IMR-90 (cell line): ENCODE measurements at places on chromosomes 16 and 17. TPM values are rescaled to one million over a fixed set of nuclear protein-coding genes. Genes with fewer than 3 reads are reported as not detected.

DNA sequence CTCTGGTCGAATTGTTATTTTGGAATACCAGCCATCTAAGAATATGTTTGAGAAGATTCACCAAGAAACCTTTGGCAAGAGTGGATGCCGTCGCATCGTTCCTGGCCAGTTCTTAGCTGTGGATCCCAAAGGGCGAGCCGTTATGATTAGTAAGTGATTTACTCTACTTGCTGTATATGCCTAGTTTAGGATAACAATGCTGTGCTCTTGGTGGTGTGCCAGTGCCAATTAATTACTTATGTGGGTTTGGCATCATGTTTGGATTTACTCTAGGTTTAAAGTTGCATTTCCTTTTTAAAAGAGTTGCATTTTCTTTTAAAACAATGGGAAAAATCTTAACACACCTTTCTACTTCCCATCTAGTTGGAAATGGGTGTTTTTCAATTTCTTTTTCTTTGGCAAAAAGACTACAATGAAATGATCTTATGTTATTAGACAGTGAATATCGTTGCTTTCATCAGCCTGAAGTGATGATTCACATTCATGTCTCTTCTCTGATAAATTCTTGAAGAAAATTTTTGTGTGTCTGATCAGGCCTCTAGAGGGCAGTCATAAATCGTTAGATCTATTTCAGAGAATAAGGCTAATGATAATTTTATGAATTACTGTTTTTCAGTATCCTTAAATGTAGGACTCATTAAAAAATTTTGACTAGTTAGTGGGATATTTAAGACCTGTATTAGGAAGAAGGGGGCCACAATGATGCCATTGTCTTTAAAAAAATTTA, 5.6 kb downstream of the SF3B3 start:
- peak; percentile 79 for DNase-seq

DNA sequence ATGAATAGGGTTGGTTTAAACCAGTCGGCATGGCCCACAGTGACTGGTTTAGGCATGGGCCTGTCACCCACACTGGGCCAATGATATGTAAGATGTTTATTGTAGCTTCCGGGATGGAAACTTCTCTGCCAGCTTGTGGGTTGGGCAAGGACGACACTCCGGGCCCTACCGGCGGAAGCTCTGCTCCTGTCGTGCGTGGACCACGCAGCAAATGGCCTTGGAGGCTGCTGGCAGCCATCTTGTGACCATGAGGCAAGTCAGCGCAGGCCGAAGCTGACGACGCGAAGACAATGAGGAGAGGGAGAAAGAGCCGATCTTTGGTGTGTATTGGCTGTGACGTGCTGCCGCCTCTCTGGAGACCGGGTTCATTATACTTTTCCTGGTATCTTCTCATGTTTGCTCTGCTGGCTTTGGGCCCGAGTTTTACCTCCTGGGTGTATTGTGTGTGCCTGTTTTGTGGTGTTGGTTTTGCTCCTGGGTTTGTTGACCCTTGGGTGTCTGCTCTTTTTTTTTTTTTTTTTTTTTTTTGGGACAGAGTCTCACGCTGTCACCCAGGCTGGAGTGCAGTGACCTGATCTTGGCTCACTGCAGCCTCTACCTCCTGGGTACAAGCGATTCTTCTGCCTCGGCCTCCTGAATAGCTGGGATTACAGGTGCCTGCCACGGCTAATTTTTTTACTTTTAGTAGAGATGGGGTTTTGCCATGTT, 15.4 kb downstream of the SLC25A10 start:
- no peak for DNase-seq

- peak; percentile 59 for DNase-seq
These were observed 47.9 kb downstream of the SETD6 start for GRCh38 chr16:58563235-58563634.

The PTRH2 gene
- total RNA-seq, result 24.9 and 41.7 TPM in 2 replicates

GRCh38 chr16:90031931-90032673, 12.8 kb upstream of the DBNDD1 start:
- peak; percentile 48 for DNase-seq

GRCh38 chr16:13376174-13376573, 474.8 kb downstream of the SHISA9 start:
- DNase-seq, result no peak

The CLEC18B gene
- not detected in 2 replicates for total RNA-seq

The KRT24 gene
- not detected in 2 replicates for total RNA-seq
